NCI-H1436 treated with DMSO at 0.1 percent for 48 hours (cell line): ENCODE measurements at places on chromosomes 13 and 19.

- DNase-seq: no peak
These were observed 46.0 kb downstream of the USP12 start for GRCh38 chr13:27125357-27126282.

- no peak for DNase-seq
These were observed 5.8 kb downstream of the FUZ start for GRCh38 chr19:49807058-49807903.

DNA sequence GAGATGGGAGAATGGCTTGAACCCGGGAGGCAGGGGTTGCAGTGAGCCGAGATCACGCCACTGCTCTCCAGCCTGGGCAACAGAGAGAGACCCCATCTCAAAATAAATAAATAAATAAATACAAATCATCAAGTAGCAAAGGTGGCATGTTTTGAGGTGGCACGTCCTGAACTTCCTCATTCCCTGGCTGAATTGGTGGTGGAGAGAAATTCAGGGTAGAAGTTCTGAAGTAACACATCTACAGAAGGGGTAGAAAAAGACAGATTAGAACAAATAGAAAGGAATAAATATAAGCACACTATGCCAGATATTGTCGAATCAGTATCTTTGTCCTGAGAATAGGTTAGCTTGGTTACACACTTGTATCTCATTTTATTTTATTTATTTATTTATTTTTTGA lies 6.3 kb downstream of the IFI30 start:
- DNase-seq: no peak

- no peak for DNase-seq
These were observed 23.4 kb upstream of the DPRX start for GRCh38 chr19:53608381-53608780.

- no peak for DNase-seq
These were observed 13.8 kb upstream of the ZNF69 start for GRCh38 chr19:11873762-11874161.

GRCh38 chr13:110644892-110645521 lies 29.7 kb downstream of the NAXD start:
- no peak for DNase-seq

DNA sequence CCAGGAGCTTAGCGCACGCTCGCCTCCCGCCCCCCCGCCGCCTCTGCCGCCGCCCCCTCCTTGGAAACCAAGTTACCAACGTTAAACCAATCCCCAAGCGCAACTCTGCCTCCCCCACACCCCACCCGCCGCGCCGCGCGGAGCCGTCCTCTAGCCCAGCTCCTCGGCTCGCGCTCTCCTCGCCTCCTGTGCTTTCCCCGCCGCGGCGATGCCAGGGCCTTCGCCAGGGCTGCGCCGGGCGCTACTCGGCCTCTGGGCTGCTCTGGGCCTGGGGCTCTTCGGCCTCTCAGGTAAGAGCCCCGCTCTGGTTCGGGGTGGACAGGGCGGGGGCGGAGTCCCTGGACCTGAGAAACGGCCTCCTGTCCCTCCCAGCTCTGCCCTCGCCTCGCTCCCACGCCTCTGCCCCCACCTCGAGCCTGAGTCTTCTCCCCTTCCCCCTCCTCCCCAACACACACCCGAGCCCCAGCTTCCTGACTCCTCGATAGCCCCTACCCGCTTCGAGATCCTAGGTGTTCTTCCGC lies at the start of gene ICAM5:
TSS of gene ICAM5 (plus strand) at position 117 of the 521 bp plus-strand sequence. CDS start at position 209, 92 bp downstream.
- no peak for DNase-seq

GRCh38 chr13:66530686-66531085 lies 699.5 kb downstream of the PCDH9 start:
- DNase-seq: no peak

- no peak for DNase-seq
These were observed 387.4 kb downstream of the DLEU7 start for GRCh38 chr13:50456111-50456510.

DNA sequence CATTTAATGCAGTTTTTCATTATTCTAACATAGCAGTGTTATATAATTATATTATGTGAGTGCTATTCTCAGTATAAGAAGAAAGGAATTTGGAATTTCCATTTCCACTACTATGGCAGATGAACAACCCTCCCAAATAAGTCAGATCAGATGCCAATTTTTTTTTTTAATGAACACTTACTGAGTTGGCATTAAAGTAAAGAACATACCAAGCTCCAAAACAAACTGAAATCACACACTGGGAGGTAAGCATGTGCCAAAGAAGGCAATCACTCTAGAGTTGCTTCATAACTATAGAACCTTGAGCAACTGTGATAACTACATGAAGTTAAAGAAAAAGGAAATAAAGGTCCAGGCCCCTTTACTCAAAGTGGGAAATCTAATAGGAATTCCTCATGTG lies 90.3 kb downstream of the RNF17 start:
- no peak for DNase-seq

GRCh38 chr19:55208880-55209692 lies at the start of gene PTPRH:
TSS of gene PTPRH (minus strand) at chr19:55209501. CDS start at chr19:55209433, 68 bp downstream.
- no peak for DNase-seq

- no peak for DNase-seq
These were observed 200.5 kb downstream of the ABCC4 start for GRCh38 chr13:95100525-95101433.

DNA sequence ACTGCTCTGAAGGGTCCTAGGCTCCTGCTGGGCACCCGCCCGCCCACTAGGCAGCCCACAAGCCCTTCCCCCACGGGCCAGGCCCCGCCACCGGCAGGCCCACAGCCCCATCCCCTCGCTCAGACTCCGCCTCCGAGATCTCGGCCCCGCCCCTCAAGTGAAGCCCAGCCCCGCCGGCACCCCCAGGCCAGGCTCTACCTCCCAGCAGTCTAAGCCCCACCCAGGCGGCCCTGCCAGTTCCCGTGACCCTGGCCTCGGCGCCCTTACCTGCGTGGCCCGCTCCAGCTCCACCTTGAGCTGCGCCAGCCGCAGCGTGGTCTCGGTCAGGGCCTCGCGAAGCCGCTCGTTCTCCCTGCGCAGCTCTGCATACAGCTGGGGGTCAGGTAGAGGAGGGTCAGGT lies 16.3 kb downstream of the EPS8L1 start:
- DNase-seq: no peak

DNA sequence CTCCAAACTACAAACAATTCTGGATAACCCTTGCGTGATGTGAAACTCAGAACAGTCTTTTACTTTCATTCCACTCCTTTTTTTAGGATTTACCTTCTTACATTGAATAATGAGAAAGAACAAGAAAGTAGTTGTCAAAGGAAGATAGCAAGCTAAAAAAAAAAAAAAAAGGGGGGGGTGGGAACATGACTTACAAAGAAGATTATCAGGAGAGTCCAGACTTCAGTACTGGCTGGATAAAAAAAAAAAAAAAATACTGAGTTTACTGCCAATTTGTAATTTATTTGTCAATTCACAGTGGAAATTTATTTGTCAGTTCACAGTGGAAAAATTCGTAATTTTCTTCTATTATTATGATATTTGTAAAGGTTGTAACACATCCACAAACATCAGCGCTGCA lies 792.4 kb upstream of the SLITRK5 start:
- no peak for DNase-seq

GRCh38 chr13:111201304-111201940 lies 86.3 kb downstream of the ARHGEF7 start:
- no peak for DNase-seq

DNA sequence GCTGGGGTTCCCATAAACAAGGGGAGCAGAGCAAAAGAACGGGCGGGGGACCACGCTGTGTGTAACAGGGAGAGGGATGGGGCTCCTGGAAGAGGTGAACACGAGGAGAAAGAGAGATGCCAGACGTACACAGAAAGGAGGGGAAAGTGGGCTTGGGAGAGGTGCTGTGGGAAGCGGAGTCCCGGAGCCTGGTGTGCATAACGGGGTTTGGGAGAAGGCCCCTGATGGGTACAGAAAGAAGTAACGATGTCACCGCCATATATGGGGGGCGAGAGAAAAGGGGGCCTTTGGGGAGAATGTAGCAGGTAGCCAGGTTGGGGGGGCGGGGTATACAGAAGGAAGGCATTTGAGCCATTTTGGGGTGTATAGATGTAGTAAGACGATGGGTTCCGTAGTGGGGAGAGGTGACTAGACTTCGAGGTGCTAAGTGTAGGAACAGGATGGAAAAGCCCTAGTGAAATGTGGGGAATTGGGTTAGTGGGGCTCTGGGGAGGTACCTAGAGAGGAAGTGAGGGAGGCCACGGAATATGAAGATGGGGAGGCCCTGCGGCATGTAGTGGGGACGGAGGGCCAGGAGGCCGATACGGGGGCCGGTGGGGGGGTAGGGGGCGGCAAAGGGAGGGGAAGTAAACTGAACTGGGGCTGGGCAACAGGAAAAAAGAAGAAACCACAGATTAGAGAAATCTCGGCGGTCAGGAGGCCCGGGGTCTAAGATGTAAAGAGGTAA lies 787 bp downstream of the ZNF580 start:
- DNase-seq: no peak

DNA sequence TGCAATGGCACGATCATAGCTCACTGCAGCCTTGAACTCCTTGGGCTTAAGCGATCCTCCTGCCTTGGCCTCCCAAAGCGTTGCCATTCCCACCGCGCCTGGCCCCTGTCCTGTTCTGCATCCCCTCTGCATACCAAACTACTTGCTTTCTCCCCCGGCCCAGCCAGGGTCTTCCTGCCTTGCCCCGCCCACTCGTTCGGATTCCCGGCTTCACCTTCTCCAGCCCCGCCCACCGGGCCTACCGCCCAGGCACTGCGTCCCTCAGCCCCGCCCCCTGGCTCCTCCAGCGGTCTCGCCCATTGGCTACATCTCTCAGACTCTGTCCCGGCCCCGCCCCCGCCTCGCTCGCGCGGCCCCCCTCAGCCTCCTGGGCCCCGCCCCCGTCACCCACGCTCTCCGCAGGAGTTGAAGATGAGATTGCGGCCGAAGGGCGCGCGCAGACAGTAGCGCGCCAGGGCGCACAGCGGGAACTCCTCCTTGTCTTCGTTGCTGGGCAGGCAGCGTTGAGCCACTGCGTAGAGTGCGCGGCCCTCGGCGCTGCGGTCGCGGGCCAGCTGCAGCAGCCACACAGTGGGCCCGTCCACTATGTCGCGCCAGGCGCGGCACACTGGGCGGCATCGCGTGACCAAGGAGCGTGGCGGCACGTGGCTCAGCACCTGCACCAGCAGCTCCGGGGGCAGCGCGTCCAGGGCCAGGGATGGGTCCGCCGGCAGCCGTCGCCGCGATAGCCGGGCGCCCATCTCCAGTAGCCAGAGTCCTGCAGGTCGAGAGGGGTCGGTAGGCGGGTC lies 19.0 kb downstream of the MRPS12 start:
- DNase-seq: no peak

- no peak for DNase-seq
These were observed 98.4 kb downstream of the STK24 start for GRCh38 chr13:98478189-98479129.

- DNase-seq: no peak
These were observed 12.5 kb downstream of the NOP53 start for GRCh38 chr19:47757617-47758442.

GRCh38 chr19:24069905-24070657 lies 16.9 kb upstream of the ZNF254 start:
- DNase-seq: no peak

GRCh38 chr19:16161840-16162239 lies 11.5 kb downstream of the CIB3 start:
- DNase-seq: no peak

- no peak for DNase-seq
These were observed 24.9 kb downstream of the TEX26 start for GRCh38 chr13:30957258-30957943.
